Astrocyte of the spinal cord (primary cell): ENCODE measurements at places on chromosomes 11 and 22.

DNA sequence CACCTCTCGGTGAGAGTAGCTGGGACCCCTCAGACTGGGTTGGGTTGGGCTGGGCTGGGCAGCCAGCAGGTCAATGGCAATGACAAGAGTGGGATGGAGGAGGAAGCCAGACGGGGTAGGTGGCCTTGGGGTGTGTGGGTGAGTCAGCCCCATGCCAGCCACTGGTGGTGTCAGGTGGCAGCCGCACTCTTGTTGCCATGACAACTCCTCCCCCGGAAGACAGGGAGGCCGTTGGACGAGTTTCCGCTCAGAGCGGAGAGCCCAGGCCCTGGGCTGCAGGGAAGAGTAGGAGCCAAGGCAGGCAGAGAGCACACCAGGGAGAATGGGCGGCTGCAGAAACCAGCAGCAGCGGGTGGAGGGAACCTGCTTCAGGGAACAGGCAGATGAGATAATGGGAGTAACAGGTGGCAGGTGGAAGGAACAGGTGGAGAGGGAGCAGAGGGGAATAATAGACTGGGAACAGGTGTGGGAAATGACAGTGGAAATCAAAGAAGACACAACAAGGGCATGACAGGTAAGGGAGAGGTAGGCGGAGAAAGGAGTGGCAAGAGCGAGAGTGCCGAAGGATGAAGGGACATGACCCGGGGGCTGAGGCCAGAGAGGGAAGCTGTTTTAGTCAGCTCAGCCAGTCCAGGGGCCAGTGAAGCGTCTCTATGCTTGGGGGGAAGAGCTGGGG, 8.7 kb downstream of the SPTBN2 start:
- DNase-seq, result peak; percentile 81

- no peak for DNase-seq
Measured at GRCh38 chr11:123260511-123261211, 65.6 kb upstream of the CLMP start.

- no peak for DNase-seq
Measured at GRCh38 chr22:20646415-20646814, 127.5 kb upstream of the SERPIND1 start.

GRCh38 chr11:43874078-43874477, 6.6 kb upstream of the ALKBH3 start:
- DNase-seq, result no peak
